ENCODE measurements at places on chromosomes 7 and 10.

GRCh38 chr10:44295644-44296241 lies 89.2 kb downstream of the CXCL12 start:
- no peak overlapping the region for H3K4me3 ChIP-seq
- DNase-seq = no peak
- H3K4me1 ChIP-seq = no peaks in the 10 kb centered on the region
- H3K36me3 ChIP-seq = no peaks in the 10 kb centered on the region
- H3K27ac ChIP-seq = no peak overlapping the region

DNA sequence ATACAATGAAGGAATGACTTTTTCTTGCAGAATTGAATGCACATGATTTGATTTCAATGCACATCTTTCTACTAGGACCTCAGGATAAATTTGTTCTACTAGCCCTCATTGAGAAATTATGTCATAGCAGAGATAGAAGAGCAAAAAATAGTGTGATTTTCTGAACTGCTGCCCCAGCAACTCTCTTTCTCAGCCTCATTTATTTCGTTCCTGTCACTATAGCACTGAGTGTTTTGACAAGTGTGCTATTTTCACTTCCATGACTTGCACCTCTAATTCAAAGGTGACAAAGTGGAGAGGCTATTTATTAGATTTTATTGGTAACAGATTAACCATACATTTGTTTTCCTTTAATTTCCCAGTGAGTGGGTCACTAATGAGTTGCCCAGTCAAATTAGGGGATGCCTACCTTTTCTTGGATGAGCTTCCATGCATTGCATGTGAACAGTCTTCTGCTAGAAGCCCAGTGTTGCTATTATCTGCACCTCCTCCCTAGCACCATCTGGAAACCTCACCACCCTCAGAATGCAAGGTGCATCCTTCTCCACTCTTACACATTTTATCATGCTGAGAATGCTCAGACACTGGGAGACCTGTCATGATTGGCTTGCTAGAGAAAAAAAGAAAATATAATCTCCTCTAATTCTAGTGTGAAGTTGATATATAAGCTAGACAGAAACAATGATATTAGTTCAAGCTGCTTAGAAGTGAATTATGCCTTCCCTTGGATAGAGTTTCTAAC lies 119.6 kb upstream of the CTTNBP2 start:
- H3K4me3 ChIP-seq = no peak overlapping the region
- DNase-seq = no peak
- H3K27ac ChIP-seq = no peak overlapping the region
- H3K4me1 ChIP-seq = no peaks in the 10 kb centered on the region

GRCh38 chr10:121070275-121071070 lies 219.3 kb downstream of the WDR11 start:
- H3K4me3 ChIP-seq = no peak overlapping the region
- H3K27me3 ChIP-seq = no peaks in the 10 kb centered on the region
- no peaks in the 10 kb centered on the region for H3K36me3 ChIP-seq
- H3K27ac ChIP-seq = no peak overlapping the region

- DNase-seq = peak; percentile 61
- no peak overlapping the region for H3K27ac ChIP-seq
- no peak overlapping the region for H3K4me3 ChIP-seq
- no peaks in the 10 kb centered on the region for H3K4me1 ChIP-seq
- H3K27me3 ChIP-seq = no peaks in the 10 kb centered on the region
- H3K36me3 ChIP-seq = peaks cover 29% of the 10 kb centered on the region
Observed at GRCh38 chr10:99711129-99711719, 20.7 kb downstream of the COX15 start.

- peaks cover 24% of the 10 kb centered on the region for H3K4me1 ChIP-seq
- no peak overlapping the region for H3K27ac ChIP-seq
- H3K27me3 ChIP-seq = no peaks in the 10 kb centered on the region
- no peak overlapping the region for H3K4me3 ChIP-seq
- DNase-seq = no peak
Observed at GRCh38 chr7:134313543-134313942, 3.2 kb downstream of the SLC35B4 start.

GRCh38 chr10:112588225-112588990 lies 141.4 kb downstream of the VTI1A start:
- DNase-seq = no peak
- no peak overlapping the region for H3K4me3 ChIP-seq
- peaks cover 5% of the 10 kb centered on the region for H3K36me3 ChIP-seq
- peaks cover 2% of the 10 kb centered on the region for H3K4me1 ChIP-seq
- no peak overlapping the region for H3K27ac ChIP-seq
- no peaks in the 10 kb centered on the region for H3K27me3 ChIP-seq

Measured in activated CD8-positive, alpha-beta T cell treated with anti-CD3 and anti-CD28 coated beads, Interleukin-2, amount 10 ng/mL, durations not matched to agents 7 days and 5 days (primary cell).